T follicular helper cell (primary cell): ENCODE measurements at places on chromosomes 3 and 15.

GRCh38 chr3:120098710-120099109, 4.5 kb upstream of the GSK3B start:
- DNase-seq: no peak

DNA sequence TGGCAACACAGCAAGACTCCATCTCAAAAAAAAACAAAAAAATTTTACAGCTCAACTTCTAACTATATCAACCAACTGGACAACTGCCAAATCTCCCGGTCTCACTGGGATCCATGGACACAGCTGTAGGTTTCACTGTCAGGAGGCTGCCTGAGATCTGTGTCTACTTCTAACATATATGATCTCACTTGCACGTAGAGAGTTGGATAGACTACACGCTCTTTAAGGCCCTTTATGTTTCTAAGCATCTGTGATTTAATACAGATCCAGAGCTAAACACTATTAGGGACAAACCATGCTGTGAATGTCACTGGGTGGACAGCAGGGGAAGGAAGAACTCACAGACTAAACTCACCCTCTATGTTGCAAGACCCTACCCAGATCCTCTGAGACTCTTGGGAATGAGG, 13.0 kb upstream of the APOD start:
- no peak for DNase-seq

GRCh38 chr3:171685116-171685895, 125.0 kb downstream of the PLD1 start:
- DNase-seq: no peak

GRCh38 chr15:70761931-70762468, 1.4 kb downstream of the UACA start:
- no peak for DNase-seq

GRCh38 chr3:122066331-122067213, 11.4 kb downstream of the CD86 start:
- DNase-seq: no peak

- no peak for DNase-seq
Measured at GRCh38 chr3:152084441-152085158, 184.1 kb upstream of the MBNL1 start.

DNA sequence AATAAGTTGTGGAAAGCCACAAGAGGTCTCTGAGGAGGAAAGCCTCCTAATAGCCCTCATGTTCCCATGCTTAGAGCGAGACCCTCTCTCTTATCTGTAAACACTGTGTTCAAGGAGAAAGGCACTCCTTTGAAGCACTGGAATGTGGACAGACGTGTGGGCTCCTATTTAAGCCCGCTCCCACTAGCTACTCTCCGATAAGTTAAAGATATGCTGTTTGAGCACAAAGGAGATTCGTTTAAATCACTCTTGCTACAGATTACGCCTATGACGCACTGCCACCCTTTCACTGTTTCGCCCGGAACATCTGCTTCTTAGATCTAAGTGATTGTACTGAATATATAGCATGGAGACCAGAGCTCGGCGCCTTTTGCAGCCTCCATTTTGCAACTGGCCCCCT, 57.8 kb upstream of the FAM3D start:
- no peak for DNase-seq

GRCh38 chr15:88710027-88710715, 71.4 kb downstream of the ISG20 start:
- no peak for DNase-seq

DNA sequence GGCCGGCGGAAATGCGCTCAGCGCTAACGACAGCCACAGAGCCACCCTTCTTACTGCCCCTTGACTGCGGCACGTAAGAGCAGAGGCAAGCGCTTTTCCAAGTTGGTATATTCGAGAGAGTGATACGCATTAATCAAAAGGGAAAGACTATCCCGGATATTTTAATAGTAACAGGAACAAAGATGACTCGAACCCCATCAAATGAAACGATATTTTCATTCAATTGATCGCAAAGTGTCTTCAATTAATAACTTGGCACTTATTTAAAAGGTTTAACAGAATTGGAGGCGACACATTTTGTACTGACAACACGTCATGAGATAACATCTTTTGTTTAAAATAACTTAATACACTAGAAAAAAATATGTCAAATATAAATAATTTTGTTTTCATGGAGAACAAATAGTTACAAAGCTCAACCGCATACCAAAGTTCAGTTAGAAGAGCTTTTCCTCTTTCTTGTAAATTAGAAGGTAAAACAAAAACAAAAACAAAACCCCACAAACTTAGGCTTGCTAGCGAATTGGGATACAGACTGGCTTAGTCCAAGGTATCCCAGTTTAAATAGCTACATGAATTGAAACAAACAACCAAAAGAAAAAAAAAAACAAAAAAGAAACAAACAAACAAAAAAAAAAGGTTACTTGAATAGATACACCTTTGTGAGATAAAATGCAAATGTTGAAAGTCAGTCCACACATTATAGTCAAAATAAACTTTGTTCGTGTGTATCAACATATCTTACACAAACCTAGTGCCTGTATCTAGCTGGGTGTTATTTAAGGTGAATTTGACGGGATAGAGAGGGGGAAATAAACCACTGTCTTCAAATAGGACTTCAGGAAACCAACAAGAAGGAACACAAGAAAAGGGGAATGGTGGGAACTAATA, 10.2 kb downstream of the SHOX2 start:
- DNase-seq: no peak

GRCh38 chr3:114361391-114361790, 67.6 kb downstream of the TIGIT start:
- DNase-seq: no peak

DNA sequence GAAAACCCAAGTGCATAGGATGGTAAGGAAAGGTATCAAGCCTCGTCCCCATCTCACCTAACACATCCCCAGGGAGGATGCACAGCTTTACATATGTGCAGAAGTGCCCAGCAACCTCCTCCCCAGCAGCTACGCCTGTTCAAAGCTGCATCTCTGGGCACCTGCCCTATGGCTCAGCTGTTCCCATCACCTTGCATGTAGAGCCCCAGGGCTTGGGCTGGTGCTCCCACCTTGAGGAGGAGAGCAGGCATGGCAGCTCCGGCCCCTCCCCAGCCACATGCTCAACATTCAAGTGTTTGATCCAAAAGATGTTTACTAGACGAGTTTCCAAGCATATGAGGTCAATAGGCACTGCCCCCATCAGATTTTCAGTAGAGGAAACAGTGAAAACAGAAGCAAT, 173.5 kb downstream of the ATP10A start:
- DNase-seq: no peak

DNA sequence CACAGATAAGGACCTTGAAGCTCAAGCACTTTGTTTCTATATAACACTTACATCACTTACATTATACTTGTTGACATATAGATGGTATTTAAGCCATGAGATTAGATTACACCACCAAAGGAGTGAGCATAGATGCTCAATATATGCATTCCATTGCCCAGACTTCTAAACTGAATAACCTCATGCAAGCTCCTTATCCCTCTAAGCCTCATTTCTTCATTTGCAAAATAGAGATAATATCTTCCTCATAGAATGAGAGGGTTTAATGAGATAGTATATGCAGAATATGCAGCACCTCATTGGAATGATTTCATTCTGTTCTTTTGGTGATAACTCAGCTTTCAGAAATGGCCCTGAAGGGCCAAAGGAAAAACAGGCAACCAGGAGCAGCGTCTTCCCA, 18.5 kb downstream of the NLGN1 start:
- no peak for DNase-seq

GRCh38 chr15:55394694-55395093, 13.5 kb downstream of the CCPG1 start:
- no peak for DNase-seq

DNA sequence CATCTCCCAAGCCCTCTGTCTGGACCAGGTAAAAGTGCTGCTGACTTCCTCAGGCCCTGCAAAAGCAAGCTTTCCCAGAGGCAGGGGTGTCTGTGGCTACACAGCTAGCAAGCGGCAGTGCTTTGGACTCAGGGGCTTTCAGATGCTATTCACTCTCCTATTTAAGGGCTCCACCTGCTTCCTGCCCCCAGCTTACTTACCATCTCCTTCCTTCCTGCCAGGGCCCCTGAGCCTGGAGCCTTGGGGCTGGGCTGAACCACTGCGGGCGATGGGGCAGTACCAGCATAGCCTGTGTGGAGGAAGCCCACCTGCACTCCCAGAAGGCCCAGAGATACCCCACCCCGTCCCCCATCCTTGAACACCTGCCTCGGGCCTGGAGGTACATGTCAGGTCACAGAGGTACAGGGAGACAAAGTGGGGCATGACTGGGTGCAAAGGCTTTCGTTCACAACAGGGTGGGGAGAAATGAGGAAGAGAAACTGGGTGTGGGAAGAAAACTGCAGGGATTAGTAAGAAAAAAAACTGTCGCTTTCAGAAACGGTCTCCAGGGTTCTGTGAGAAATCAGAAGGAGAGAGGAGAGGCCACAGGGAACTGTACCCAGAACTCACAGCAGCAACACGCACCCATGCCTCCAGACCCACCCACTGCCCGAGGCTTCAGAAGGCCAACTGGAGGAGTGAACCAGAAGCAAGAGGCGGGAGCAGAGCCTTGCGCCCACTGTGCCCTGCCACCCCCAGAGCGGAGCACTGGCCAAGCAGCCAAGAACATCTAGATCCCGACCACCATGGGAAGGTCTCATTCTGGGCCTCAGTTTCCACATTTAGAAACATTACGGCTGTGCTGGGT, 49.5 kb downstream of the CCDC12 start:
- DNase-seq: no peak

- DNase-seq: no peak
Measured at GRCh38 chr3:52546111-52546901, 9.9 kb downstream of the UQCC5 start.

GRCh38 chr15:29624271-29624670, 198.0 kb downstream of the TJP1 start:
- DNase-seq: no peak

GRCh38 chr3:44712455-44713075, at the start of gene ZNF502:
Gene ZNF502, plus strand, starts transcription at chr3:44712660. Its CDS starts 7,602 bp downstream, at chr3:44720262.
- DNase-seq: peak; percentile 12

GRCh38 chr15:43251185-43251870, 15.4 kb downstream of the TGM5 start:
- DNase-seq: no peak

- DNase-seq: no peak
Measured at GRCh38 chr15:58332676-58333400, 99.0 kb upstream of the LIPC start.

GRCh38 chr15:39181056-39181747, 399.7 kb upstream of the THBS1 start:
- DNase-seq: no peak
